ENCODE measurements at places on chromosomes 13 and 19. TPM values are rescaled to one million over a fixed set of nuclear protein-coding genes. Genes with fewer than 3 reads are reported as not detected.
A peak's percentile ranks its signal among the peaks of the same experiment; 100 is the strongest.

- DNase-seq, result no peak
- H3K4me1 ChIP-seq, result no peaks in the 10 kb centered on the region
- no peaks in the 10 kb centered on the region for H3K27me3 ChIP-seq
- no peak overlapping the region for H3K27ac ChIP-seq
- H3K4me3 ChIP-seq, result no peak overlapping the region
These were observed 151.6 kb upstream of the FREM2 start for GRCh38 chr13:38535261-38535660.

GRCh38 chr13:53137779-53138178 is 109.2 kb downstream of the OLFM4 start:
- H3K27me3 ChIP-seq, result no peaks in the 10 kb centered on the region
- H3K27ac ChIP-seq, result no peak overlapping the region
- no peak for DNase-seq
- no peaks in the 10 kb centered on the region for H3K36me3 ChIP-seq
- H3K4me1 ChIP-seq, result no peaks in the 10 kb centered on the region
- no peak overlapping the region for H3K4me3 ChIP-seq

GRCh38 chr13:95354680-95355487 is 53.6 kb upstream of the ABCC4 start:
- H3K36me3 ChIP-seq, result no peaks in the 10 kb centered on the region
- H3K4me3 ChIP-seq, result no peak overlapping the region

GRCh38 chr13:66237411-66238062 is 992.6 kb downstream of the PCDH9 start:
- no peaks in the 10 kb centered on the region for H3K36me3 ChIP-seq
- H3K4me3 ChIP-seq, result no peak overlapping the region
- H3K4me1 ChIP-seq, result no peaks in the 10 kb centered on the region
- H3K27ac ChIP-seq, result no peak overlapping the region
- no peak for DNase-seq

DNA sequence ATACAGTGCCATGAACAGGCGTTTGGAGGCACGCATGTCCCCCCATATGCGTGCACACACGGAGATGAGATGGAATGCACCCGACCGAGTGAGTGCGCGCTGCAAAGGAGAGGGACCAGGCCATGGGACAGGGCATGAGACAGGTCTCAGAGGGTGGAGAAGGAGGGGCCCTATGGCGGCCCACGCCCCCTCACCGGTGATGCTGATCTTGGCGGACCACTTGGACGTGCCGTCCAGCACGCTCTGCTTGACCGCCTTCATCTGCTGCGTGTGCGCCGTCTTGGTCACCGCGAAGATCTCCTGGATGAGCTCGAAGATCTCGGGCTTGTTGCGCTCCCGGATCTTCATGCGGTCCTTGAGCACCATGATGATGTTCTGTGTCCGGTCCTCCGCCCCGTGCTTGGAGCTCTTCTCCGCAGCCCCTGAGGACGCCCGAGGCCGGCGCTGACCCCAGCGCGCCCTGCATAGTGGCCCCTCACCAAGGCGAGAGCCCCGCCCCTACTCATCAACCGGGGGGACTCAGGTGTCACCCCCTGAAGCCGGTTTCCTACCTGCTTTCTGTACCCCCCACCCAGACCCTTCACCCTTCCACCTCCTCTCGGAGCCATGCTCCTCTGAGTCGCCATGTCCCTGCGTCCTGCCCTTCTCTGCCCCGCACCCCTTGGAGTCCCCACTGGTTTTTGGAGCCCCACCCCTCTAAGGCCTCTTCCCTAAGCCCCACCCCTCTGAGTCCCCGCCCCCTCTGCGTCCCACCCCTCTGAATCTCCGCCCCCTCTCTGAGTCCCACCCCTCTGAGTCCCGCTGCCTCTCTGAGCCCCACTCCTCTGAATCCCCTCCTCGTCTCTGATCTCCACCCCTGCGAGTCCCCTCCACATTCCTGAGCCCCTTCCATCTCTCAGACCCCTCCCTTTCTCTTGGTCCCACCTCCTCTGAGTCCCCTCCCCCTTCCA is 40.8 kb downstream of the UNC13A start:
- H3K4me1 ChIP-seq, result no peaks in the 10 kb centered on the region
- no peak for DNase-seq
- no peaks in the 10 kb centered on the region for H3K36me3 ChIP-seq

- no peaks in the 10 kb centered on the region for H3K27me3 ChIP-seq
- no peak overlapping the region for H3K27ac ChIP-seq
- H3K4me1 ChIP-seq, result no peaks in the 10 kb centered on the region
- H3K36me3 ChIP-seq, result peaks cover 71% of the 10 kb centered on the region
- no peak overlapping the region for H3K4me3 ChIP-seq
These were observed 18.5 kb downstream of the MIER2 start for GRCh38 chr19:325937-326565.

DNA sequence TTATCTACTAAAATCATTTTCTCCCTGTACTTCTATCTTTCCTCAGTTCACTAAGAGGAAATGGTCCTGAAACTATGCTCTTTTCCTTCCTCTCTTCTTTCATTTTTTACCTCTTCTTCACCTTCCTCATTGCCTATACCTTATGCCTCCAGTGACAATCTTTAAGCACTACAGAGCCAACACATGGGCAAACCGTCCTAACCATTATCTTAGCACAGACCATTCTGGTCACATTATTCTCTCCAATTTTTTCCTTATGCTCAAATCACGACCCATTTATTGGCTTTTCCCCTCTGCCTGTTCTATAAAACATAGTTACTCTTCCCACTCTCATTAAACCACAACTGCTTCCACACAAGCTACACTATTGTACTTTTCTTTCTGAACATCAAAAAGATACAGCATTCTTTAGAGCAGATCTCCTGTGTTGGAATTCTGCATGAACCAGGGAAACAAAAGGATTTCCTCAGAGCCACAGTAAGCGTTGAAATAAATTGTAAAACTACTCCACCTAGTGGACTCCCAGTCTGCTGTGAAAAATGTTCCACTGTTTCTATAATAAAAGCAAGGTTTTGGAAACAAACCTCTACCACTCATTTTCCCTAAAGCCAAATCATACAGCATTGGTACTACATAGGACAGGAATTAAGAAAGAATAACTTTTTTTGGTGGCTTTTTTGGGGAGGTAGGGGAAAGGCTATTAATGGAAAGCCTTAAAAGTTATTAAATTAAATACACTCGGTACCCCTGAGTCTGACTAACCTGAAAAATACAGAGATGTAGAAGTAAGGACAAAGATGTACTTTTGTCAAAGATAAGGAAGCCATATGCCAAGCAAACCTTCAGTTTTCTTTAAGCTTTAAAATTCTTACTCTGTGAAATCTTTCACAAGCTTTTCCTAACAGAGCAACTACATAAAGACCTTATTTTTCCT is 19.5 kb downstream of the NUFIP1 start:
- no peak overlapping the region for H3K27ac ChIP-seq
- peaks cover 10% of the 10 kb centered on the region for H3K36me3 ChIP-seq
- no peaks in the 10 kb centered on the region for H3K27me3 ChIP-seq
- no peak overlapping the region for H3K4me3 ChIP-seq
- DNase-seq, result no peak

DNA sequence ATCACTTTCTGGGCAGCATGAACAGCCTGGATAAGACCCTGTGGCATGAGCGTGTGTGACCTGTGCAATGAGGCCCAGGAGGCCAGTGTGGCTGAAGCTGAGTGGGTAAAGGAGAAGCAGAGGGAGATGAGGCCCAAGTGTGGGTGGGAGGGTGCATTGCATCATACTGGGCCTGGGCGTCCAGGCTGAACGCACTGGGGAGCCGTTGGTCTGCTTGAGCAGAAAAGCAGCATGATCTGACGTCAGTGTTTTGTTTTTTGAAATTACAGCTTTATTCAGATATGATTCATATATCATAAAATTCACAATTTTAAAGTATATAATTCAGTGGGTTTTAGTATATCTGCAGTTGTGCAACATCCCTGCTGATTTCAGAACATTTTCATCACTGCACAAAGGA is 409.7 kb downstream of the HS6ST3 start:
- no peak overlapping the region for H3K27ac ChIP-seq
- DNase-seq, result no peak
- no peaks in the 10 kb centered on the region for H3K27me3 ChIP-seq
- H3K36me3 ChIP-seq, result no peaks in the 10 kb centered on the region
- no peak overlapping the region for H3K4me3 ChIP-seq

- no peaks in the 10 kb centered on the region for H3K4me1 ChIP-seq
- H3K27ac ChIP-seq, result no peak overlapping the region
- H3K36me3 ChIP-seq, result peaks cover 4% of the 10 kb centered on the region
- H3K27me3 ChIP-seq, result no peaks in the 10 kb centered on the region
- no peak overlapping the region for H3K4me3 ChIP-seq
- no peak for DNase-seq
These were observed 2.4 kb downstream of the CUL4A start for GRCh38 chr13:113211774-113212173.

GRCh38 chr13:24233351-24233901 is 72.9 kb downstream of the SPATA13 start:
- H3K27ac ChIP-seq, result no peak overlapping the region
- H3K4me1 ChIP-seq, result no peaks in the 10 kb centered on the region
- no peak overlapping the region for H3K4me3 ChIP-seq
- no peak for DNase-seq
- H3K36me3 ChIP-seq, result no peaks in the 10 kb centered on the region

GRCh38 chr19:38210458-38210987 is 13.5 kb downstream of the DPF1 start:
- H3K27me3 ChIP-seq, result peaks cover 10% of the 10 kb centered on the region
- H3K4me1 ChIP-seq, result peaks cover 27% of the 10 kb centered on the region
- H3K27ac ChIP-seq, result peak overlapping the region; percentile 44

GRCh38 chr19:15122331-15123030 is 15.3 kb downstream of the SYDE1 start:
- no peak for DNase-seq
- H3K27me3 ChIP-seq, result no peaks in the 10 kb centered on the region
- no peaks in the 10 kb centered on the region for H3K4me1 ChIP-seq
- H3K27ac ChIP-seq, result no peak overlapping the region
- H3K4me3 ChIP-seq, result no peak overlapping the region

GRCh38 chr13:41599619-41600018 is 142.3 kb downstream of the RGCC start:
- H3K27me3 ChIP-seq, result no peaks in the 10 kb centered on the region
- H3K4me1 ChIP-seq, result no peaks in the 10 kb centered on the region
- no peak for DNase-seq
- peaks cover 14% of the 10 kb centered on the region for H3K36me3 ChIP-seq
- H3K4me3 ChIP-seq, result no peak overlapping the region
- H3K27ac ChIP-seq, result no peak overlapping the region

DNA sequence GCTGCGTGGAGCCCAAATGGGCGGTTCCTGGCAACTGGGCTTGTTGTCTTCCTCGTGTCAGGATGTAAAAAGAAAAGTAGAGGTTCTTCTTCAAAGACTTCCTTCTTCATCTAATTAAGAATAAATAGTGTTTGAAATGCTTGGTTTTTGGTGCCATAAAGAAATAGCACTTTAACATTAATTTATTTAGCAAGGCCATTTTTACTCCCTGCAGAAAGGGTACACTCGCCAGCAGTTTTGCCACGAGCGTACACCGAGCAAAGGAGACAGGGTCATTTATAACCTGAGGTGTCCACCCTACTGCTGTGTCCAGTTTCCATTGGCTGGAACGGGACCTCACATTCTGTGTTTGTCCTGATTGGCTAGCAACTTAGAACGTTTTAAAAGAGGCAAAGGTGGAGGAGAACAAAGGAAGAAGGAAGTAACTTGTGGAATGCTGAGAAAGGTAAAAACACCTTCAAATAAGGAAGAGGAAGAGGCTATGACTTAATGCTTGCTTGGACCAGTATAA is 21.8 kb upstream of the OR10H1 start:
- peaks cover 8% of the 10 kb centered on the region for H3K4me1 ChIP-seq
- DNase-seq, result peak; percentile 59
- no peaks in the 10 kb centered on the region for H3K36me3 ChIP-seq
- H3K4me3 ChIP-seq, result peak overlapping the region; percentile 85
- peak overlapping the region; percentile 98 for H3K27ac ChIP-seq

DNA sequence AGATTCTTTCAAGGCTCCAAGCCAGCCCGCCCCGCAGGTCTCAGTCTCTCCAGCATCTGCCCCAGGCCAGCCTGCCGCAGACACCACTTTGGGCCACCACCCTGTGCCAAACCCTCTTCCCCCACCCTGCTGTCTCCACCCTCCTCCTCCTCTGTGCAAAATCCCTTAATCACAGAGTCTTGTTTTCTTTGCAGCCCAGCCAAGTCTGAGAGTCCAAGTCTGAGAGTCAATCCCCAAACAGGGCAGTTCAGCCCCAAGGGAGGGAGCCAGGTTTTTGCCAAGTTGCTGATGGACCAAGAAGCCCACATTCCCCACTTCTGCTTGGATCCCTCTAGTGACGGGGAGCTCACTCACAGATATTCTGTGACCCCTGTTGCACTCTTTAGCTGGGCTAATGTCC is 3.1 kb downstream of the ADAMTS10 start:
- H3K4me1 ChIP-seq, result no peaks in the 10 kb centered on the region
- no peaks in the 10 kb centered on the region for H3K27me3 ChIP-seq
- H3K4me3 ChIP-seq, result no peak overlapping the region
- peaks cover 10% of the 10 kb centered on the region for H3K36me3 ChIP-seq

- no peak overlapping the region for H3K4me3 ChIP-seq
- no peak for DNase-seq
- no peaks in the 10 kb centered on the region for H3K27me3 ChIP-seq
- H3K27ac ChIP-seq, result no peak overlapping the region
These were observed 309.4 kb upstream of the KLF12 start for GRCh38 chr13:74443631-74444030.

DNA sequence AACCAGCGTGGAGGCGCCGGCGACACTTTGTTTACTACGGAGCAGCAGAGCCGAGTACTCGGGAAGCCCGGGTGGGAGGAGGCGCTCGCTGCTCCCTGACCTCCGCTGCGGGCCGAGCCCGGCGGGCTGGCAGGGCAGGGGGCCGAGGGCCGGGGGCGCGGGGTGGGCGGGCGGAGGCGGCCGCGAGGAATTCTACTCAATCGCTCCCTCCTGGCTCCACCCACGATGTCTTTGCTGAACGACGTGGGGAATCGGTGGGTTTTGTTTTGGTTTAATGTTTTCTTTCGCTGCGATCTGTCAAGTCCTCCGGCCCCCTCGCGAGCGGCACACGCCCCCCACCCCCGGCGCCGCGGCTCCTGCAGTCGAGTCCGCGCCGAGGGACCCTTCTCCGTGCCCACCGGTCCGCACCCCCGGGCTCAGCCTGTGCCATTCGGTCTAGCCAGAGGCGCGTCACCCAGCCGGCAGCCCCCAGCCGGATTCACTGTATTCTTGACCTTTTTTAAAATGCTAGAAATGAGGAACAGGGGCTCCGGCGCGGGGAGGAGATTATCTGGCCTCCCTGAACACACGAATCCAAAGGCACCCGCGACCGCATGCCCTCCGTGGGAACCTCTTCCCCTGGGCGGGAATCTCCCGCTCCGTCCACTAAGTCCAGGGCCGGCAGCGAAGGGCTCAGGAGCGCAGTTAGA is 636 bp upstream of the FOXO1 start:
- no peak for DNase-seq
- peak overlapping the region; percentile 74 for H3K4me3 ChIP-seq
- no peaks in the 10 kb centered on the region for H3K36me3 ChIP-seq
- no peaks in the 10 kb centered on the region for H3K27me3 ChIP-seq

GRCh38 chr13:68026077-68026476 is 795.9 kb upstream of the PCDH9 start:
- H3K36me3 ChIP-seq, result no peaks in the 10 kb centered on the region
- H3K27me3 ChIP-seq, result no peaks in the 10 kb centered on the region
- DNase-seq, result no peak
- peak overlapping the region; percentile 11 for H3K4me3 ChIP-seq

GRCh38 chr19:49988433-49988832 is 27.5 kb upstream of the SIGLEC11 start:
- no peaks in the 10 kb centered on the region for H3K4me1 ChIP-seq
- H3K27me3 ChIP-seq, result no peaks in the 10 kb centered on the region
- no peak for DNase-seq

PLVAP gene
- 83.7 TPM for total RNA-seq

NCR1 gene
- not detected for total RNA-seq

ZNF17 gene
- 8.4 TPM for total RNA-seq

FLT3 gene
- 0.12 TPM for total RNA-seq

NOTCH3 gene
- 16.8 TPM for total RNA-seq

TEX101 gene
- not detected for total RNA-seq

KLK5 gene
- 2.6 TPM for total RNA-seq

LILRA1 gene
- total RNA-seq, result not detected
